ENCODE measurements at places on chromosomes 12 and 14.

- DNase-seq = no peak
These were observed 34.9 kb upstream of the DDHD1 start for GRCh38 chr14:53187921-53188463.

- no peak for DNase-seq
These were observed 86.8 kb downstream of the RFLNA start for GRCh38 chr12:124381456-124382296.

GRCh38 chr14:93977790-93978581 is 1.6 kb upstream of the ASB2 start:
- DNase-seq = no peak

DNA sequence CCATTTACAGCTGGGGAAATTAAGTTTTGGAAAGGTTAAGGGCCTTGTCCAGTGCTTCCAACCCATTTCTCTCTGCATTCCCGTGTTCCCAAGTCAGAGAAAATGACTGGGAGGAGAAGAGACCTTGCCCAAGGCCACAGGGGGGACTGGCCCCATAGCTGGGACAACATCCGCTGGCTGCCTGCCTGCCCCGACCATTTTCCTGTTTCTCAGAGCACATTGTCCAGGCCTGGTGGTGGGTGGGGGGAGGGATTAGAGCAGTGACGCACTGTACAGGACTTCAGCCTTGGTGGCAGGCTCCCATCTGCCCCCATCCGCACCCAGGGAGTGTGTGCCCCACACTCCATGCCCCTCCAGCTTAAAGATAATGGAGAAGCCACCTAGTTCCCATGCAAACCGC is 27.7 kb downstream of the DIO3 start:
- no peak for DNase-seq

DNA sequence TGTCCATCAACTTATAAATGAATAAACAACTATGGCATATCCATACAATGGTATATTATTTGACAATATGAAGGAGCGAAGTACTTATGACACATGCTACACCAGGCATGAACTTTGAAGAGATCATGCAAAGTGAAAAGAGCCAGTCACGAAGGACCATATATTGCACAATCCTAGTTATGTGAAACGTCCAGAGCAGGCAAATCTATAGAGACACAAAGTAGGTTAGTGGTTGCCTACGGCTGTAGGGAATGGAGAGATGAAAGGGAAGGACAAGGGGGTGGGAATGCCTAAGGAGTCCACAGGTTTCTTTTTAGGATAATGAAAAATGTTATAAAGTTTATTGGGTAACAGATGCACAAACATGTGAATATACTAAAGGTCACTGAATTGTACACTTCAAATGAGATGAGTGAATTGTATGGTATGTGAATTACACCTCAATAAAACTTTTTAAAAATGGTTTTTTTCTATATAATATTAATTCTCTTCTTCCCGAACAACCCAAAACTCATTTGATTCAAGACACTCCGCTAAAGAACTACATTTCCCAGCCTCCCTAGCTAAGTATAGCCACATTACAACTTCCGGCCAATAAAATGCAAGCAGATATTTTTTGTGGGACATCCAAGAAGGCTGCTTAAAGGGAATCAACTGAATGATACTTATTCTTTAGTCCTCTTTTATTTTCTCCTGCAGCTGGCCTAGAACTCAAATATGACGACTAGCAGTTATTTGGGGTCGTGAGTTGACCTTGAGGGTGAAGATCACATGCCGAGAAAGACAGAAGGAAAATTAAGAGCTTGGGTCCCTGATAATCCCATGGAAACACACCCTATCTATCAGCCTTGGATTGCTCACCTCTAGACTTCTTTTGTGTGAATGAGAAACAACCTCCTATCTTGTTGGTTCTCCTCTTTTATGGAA is 187.2 kb downstream of the TTC8 start:
- DNase-seq = no peak

DNA sequence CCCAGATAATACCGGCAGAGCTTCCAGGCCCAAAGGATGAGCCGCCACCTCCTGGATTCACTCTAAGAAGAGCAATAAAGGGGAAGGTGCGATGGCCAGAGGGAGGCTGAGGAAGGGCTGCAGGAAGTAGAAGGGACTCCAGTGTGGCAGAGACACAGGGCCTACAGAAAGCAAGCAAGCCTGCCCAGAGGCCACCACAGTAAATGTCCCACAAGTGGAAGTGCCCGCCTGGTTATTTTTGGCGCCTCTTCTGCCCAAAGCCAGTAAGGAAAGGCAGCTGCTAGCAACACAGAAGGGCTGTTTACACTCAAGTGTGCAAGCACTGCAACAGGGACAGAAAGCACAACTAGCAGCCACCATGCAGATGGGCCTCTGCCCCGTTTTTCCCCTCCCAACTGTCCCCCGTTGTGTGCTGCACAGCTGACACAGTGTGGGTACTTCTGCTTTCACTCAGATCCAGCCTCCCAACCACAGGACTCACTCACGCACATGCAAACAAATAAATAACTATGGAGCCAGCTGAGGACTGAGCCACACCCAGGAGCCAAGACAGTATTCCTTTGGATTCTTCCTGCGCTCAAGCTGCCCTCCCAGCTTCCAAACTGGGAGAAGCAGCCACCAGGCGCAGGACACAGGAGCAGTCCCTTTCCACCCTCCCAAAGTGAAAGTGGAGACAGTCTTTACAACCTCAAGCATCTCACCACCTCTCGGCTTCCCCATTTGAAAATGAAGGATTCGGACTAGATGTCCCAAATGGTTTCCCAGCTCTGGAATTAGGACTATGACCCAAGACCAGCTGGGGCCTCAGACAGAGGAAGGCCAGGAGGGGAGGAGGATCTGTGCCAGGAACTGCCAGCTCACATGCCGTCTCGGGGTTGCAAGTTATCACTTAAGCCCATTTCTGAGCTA is 40.0 kb upstream of the PNMA1 start:
- DNase-seq = no peak

GRCh38 chr12:124126950-124127655 is 154.1 kb downstream of the ZNF664 start:
- no peak for DNase-seq

- no peak for DNase-seq
These were observed 79.6 kb downstream of the EXOC5 start for GRCh38 chr14:57189070-57189469.

DNA sequence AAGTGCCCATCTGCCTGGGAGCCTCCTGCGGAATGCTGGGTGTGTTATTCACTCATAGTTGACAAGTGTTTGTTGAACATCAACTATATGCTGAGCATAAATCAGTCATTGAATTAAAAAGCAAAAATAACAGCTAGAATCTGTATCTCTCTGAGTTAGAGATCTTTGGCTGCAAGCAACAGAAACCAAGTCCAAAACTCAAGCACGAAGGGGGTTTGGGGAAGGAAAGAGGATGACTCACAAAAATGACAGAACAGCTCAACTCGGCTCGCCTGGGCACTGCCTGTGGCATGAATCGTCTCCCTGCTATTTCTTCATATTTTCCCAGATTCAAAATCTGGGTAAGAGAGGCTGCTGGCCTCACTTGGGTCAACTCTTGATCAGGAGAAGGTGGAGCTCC is 72.6 kb upstream of the NCOR2 start:
- no peak for DNase-seq

- DNase-seq = no peak
These were observed 200.9 kb upstream of the DAAM1 start for GRCh38 chr14:58987591-58987990.

DNA sequence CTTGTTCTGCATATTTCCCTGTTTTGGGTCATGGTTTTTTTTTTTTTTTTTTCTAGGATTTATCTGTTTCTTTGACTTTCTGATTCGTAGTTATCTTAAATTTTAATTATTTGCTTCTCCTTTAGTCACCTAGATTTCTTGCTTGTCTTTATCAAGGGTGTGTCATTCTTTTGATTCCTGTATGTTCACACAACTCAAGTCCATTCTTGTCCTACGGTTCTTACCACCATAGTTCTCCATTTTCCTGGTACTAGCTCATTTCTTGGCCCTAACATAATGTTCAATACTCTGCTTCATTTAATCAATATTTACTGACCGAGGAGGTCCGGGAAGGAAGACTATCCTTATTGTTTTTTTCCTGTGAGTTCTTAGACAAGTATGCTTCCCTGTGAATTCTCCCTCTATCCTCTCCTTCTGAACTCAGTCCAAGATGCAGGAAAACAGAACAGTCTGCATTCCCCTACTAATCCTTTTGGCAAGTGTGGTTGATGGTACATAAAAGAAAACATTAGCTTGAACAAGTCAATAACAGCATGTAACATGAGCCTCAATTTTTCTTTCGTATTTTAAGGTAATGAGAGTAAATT is 1346.4 kb upstream of the SEL1L start:
- DNase-seq = no peak

All from NCI-H187 treated with DMSO at 0.1 percent for 48 hours (cell line).